Uterine smooth muscle cell (primary cell): ENCODE measurements at places on chromosomes 3 and 15. TPM values are rescaled to one million over a fixed set of nuclear protein-coding genes. Genes with fewer than 3 reads are reported as not detected.

Gene CPLX3
- total RNA-seq = not detected in 2 replicates

Gene RFX7
- 4.0 and 4.6 TPM in 2 replicates for total RNA-seq

Gene OGG1
- total RNA-seq = 15.9 and 19.8 TPM in 2 replicates

Gene ZNF106
- 69.1 and 97.6 TPM in 2 replicates for total RNA-seq

Gene ITPKA
- total RNA-seq = 18.1 and 25.0 TPM in 2 replicates

Gene DOCK3
- under 0.01 and 0.12 TPM in 2 replicates for total RNA-seq

Gene CPNE9
- total RNA-seq = not detected in 2 replicates

Gene CNTN3
- 4.2 and 5.0 TPM in 2 replicates for total RNA-seq

Gene STAC
- total RNA-seq = 7.7 and 10.2 TPM in 2 replicates

Gene TM4SF18
- total RNA-seq = 0.22 and 0.37 TPM in 2 replicates

Gene WHAMM
- total RNA-seq = 4.4 and 4.6 TPM in 2 replicates

Gene OPA1
- total RNA-seq = 75.4 and 91.6 TPM in 2 replicates

Gene AHSG
- not detected in 2 replicates for total RNA-seq

Gene KNG1
- not detected in 2 replicates for total RNA-seq

Gene GHSR
- 0.12 TPM in 1 of 2 replicates, not detected in the other for total RNA-seq

Gene CGNL1
- 0.66 and 1.5 TPM in 2 replicates for total RNA-seq

Gene UBP1
- 60.6 and 61.0 TPM in 2 replicates for total RNA-seq

Gene SAMMSON
- total RNA-seq = 0.11 and 0.25 TPM in 2 replicates

Gene PLSCR1
- 33.4 and 43.5 TPM in 2 replicates for total RNA-seq

Gene EID1
- total RNA-seq = 425 and 445 TPM in 2 replicates

Gene CLDN11
- total RNA-seq = 264 and 356 TPM in 2 replicates

Gene ROBO2
- 0.37 and 0.55 TPM in 2 replicates for total RNA-seq

Gene SEMA3B
- 6.8 and 29.5 TPM in 2 replicates for total RNA-seq

Gene CHRNB4
- total RNA-seq = not detected in 2 replicates

Gene IL12A
- 3.4 and 4.1 TPM in 2 replicates for total RNA-seq

Gene NANOGP8
- not detected in 2 replicates for total RNA-seq
